ENCODE measurements at places on chromosomes 5 and 9.

GRCh38 chr5:1387876-1388275, 43.0 kb upstream of the CLPTM1L start:
- DNase-seq = no peak

- DNase-seq = no peak
Observed at GRCh38 chr5:135423846-135424168, 23.3 kb downstream of the DCANP1 start.

DNA sequence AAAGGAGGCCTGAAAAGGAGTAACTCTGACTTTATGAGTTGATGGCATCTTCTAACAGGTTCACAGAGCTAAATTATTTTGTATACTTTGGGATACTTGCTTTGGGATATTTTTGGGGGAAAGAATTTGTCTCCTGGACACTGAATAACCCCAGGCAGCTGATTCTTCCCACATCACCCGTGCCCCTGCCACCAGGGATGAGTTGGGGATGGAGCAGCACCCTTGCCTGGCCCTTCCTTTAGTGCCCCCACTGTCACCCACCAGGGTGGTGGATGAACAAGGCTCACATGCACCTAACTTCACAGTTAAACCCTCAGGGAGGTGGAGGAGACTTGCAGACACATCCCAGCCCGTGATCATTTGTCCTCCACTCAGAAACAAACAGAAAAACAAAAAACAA, 2.3 kb upstream of the ADAMTS2 start:
- no peak for DNase-seq

GRCh38 chr5:174825587-174825986, 101.2 kb downstream of the MSX2 start:
- no peak for DNase-seq

DNA sequence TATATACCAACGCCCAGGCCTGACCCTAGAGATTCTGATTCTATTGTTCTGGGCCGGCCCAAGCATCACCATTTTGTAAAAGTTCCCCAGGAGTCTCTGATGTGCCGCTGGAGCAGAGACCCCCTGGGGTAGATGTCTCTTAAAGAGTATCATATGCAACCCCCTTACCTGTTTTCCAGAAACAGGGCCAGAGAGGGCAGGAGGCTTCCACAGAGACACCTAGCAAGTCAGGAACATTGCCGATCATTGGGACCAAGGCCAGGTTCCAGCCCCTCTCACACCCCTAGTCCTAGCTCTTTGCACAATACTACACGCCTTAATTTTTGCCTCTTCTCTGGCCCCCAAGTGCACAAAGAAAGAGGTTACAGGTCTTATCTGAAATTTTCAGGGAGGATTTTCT, 63.8 kb downstream of the TMOD1 start:
- DNase-seq = no peak

GRCh38 chr9:120980951-120981350, 54.4 kb upstream of the TRAF1 start:
- DNase-seq = no peak

- no peak for DNase-seq
Observed at GRCh38 chr5:166581826-166582225, 1709.6 kb upstream of the WWC1 start.
